Central memory CD4-positive, alpha-beta T cell (primary cell): ENCODE measurements at places on chromosomes 2 and 18.
A peak's percentile ranks its signal among the peaks of the same experiment; 100 is the strongest.

- DNase-seq: no peak
These were observed 31.7 kb downstream of the TMEM178A start for GRCh38 chr2:39697454-39697853.

DNA sequence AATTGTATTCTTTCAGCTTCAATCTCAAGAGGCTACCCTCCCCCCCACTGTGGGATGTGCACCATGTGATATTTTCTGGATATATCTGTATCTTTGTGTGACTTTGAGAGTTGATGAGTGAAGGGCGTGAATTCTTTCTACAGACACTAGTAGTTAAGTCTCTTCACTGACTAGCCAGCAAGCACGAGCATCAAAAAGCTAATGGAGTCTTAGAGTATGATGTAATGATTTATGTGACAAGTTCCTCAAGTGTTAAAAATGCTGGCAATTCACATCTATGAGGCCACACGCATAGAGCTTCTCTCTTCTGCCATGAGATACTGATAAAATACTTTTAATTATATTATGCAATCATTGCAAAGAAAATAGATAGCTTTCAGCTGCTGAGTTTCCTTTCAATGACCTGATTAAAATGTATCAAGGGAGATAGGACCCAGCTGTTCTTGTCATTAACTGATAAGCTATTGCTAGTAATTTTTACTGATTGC, 304.8 kb downstream of the TRIB2 start:
- DNase-seq: no peak

GRCh38 chr18:48622911-48623431, 84.1 kb downstream of the CTIF start:
- DNase-seq: no peak

DNA sequence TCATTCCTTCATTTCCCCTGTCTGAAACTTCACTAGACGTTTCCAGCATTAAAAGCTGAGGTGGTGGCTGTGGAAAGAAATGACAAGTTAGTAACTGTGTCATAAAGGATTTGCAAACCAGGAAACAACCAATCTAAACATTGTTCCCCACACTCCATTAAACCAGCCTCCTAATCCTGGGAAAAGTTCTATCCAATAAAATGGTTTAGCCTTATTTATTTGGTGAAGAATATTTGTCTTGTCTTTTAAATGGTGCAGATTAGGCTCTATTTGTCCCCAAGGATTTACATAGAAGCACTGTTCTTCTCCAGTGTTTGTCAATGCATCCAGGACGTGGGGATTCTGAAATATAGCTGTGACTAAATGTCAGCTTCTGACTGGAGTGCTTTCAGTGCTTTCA, 10.5 kb upstream of the DPP4 start:
- no peak for DNase-seq

GRCh38 chr2:11762031-11762430, 15.6 kb downstream of the LPIN1 start:
- DNase-seq: no peak

- peak; percentile 20 for DNase-seq
These were observed 18.6 kb upstream of the MRPL19 start for GRCh38 chr2:75627902-75628504.

DNA sequence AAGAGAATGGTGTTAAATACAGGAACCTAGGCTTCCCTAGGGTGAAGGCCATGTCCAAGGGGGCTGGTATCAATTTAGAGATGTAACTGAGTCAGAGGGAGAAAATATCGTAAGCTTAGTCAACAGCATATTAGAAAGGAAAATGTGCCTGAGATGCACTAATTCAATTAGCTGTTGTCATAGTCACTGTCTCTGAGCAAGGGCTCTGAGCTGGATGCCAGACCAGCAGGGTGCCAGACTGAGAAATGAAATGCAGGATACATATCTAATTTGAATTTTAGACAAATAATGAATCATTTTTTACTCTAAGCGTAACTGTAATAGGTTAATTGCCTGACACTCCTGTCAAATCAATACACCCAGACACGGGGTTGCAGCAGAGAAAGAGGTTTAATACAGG, 11.4 kb upstream of the SLC35F6 start:
- no peak for DNase-seq

DNA sequence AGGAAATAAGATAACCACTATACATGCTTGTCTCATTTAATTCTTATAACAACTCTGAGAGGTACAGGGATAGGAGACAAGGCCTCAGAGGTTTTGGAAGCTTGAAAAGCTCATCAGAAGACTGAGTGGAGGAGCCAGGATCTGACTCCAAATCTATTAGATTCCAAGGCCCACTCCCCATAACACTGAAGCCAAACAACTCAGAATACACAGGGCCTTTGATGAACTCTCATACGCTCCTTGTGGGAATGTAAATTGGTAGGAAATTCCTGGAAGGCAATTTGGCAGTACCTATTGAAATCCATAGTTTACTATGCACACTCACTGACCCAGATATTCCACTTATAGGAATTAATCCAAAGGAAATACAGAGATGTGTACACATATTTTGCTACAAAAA, 27.9 kb downstream of the WIPF1 start:
- no peak for DNase-seq

DNA sequence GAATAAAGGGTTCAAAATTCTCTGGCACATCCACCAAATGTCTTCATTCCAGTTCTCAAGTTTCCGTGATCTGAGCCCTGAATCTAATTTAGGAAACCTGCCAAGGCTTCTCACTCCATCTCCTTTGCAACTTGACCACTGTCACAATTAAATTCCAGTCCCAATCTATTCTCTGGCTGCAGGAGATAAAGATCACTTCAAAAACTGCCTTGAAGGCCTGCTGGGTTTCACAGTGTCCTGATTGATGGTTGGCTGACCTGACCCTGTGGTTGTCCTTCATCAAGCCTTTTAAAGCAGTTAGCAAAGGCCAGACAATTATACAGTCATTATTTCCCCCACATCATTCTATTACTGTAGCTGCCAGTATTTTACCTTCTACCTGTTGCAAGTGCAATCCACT, 60.3 kb upstream of the DNAJC10 start:
- no peak for DNase-seq

GRCh38 chr2:193250389-193250788, 1055.7 kb upstream of the TMEFF2 start:
- no peak for DNase-seq

- no peak for DNase-seq
These were observed 36.6 kb upstream of the CETN1 start for GRCh38 chr18:543447-544078.

DNA sequence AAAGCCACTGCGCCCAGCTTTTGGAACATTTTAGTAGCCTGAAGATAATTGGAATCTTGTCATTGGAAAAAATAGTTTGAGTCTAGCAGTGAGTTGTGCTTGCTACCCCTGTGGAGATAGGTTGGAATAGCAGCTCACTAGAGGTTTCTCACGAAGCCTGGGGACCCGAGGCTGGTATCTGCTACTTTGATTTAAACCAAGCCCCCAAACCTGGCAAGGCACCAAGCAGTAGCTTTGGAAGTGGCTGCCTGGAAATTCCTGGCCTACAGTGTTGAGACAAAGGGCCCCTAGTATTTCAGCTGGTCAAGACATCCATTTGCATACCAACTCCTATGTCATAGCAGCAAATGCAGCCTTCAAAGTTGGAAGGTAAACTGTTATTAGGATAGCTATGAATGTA, 42.1 kb downstream of the NOP58 start:
- no peak for DNase-seq

GRCh38 chr2:120235681-120236080, 12.5 kb upstream of the TMEM185B start:
- no peak for DNase-seq

DNA sequence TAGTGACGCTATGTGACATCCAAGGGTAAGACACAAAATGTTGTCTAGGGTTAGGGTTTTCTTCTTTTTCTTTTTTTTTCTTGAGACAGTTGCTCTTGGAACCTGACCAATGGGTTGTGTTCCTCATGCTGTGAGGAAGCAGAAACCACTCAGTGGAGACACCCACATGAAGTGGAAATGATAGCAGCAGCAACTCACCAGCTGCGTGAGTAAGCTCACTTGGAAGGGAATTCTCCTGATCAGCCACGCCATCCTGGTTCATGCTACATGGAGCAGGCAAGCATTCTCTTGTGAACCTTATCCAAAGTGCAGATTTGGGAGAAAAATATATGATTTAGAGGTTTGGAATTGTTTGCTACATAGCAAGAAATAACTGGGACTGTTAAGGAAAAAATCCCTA, 863.7 kb downstream of the EPHA4 start:
- DNase-seq: no peak

GRCh38 chr18:4236940-4237663, 218.0 kb downstream of the DLGAP1 start:
- DNase-seq: no peak

- no peak for DNase-seq
These were observed 2.0 kb downstream of the ZNF638 start for GRCh38 chr2:71333619-71334018.

DNA sequence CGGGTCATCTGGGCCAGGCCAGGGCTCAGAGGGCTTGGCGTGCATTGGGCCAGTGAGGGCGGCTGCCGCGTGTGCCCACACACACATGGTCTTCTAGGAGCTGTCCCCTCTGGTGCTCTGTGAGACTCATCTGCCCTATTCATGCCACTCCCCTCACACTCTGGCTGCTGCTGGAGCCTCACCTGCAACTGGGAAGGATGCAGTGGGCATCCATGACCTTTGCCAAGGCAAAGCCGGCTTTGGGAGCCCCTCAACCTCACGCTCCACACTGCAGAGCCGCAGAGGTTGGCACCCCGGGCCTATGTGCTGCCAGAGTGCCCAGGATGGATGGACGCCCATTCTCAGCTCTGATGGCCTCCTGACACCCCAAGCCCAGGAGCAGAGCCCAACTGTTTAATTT, 330.2 kb upstream of the SALL3 start:
- DNase-seq: no peak

DNA sequence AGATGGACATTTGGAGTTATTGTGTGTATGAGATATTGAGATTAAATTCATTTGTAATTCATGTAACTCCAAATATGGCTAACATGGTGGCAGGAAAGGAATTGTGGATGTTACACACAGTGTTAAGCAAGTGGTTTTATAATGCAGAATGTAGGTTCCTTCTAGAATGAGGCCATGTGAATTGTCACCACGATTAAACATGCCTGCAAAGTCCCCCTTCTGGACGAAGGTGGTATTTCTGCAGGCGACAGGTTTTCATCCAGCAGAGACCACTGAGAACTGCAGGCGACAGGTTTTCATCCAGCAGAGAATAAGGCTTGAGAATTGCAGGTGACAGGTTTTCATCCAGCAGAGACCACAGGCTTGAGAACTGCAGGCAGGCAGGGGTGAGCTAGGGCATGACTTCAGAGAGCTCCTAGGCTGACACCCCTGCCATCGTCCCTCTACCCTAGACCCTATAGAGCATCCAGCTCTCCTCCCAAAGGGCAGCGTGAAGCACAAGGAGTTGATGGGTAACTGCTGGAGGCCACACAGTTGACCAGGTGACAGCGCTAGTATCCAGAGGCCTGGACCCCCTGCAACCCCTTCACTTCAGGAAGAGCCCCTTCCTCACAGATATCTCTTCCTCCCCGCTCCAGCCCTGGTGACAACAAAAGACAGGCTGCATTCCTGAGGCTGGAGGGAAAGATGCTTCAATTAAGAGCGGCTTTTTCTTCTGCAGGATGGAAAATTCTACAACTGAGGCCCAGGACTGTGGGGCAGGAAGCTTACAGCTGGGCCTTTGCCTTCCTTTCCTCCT, 175.8 kb downstream of the LOXHD1 start:
- peak; percentile 24 for DNase-seq

- DNase-seq: peak; percentile 69
These were observed 14.5 kb downstream of the EPC2 start for GRCh38 chr2:148658807-148659722.

DNA sequence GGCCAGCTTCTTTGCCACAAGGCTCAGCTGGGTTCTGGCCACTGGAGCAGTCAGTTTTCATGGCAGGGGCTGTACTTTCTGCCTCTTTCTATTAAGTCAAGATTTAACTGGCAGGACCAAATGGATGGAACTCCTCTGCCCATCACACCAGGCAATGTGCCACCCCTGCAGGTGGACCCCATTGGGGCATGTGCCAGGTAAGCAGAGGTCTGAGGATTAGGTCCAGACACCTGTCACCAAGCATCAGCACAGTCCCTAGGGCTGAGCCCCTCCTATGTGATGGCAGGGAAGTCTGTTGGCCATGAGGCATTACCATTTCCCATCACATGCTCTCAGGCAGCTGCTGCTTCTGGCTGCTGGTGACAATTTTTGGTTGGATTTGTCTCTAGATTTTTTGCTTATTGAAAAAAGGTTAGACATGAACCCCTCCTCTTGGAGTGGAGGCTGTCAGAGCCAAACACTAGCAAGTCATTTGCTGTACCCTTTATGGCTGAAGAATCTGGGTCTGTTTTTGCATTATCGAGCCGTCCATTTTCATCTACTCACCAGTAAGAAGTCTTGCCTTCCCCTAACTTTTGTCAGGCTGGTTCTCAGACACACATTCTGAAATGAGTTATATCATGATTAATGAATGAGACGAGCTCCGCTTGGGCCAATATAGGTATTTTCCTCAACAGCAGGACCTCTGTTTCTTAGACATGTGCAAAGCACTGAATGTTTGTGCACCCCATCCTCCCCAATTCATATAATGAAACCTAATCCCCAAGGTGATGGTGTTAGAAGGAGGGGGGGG, 328.0 kb downstream of the TSN start:
- DNase-seq: no peak

DNA sequence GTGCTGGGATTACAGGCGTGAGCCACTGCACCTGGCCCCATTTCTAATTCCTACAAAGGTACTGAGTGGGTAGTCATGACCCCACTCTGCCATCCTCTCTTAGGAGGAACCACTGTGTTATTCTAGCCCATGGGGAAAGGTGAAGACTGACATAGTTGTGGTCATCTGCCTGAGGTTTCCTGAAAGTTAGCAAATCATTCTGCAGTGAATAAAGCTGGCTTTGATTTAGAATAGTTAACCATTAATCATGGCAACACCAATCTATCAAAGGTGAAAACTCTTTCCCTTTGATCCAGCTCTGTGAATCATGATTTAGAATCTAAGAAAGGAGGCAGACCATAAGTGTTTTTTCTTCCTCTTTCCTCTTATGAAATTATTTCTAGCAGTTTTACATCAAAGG, 50.8 kb downstream of the SUMO1 start:
- no peak for DNase-seq

DNA sequence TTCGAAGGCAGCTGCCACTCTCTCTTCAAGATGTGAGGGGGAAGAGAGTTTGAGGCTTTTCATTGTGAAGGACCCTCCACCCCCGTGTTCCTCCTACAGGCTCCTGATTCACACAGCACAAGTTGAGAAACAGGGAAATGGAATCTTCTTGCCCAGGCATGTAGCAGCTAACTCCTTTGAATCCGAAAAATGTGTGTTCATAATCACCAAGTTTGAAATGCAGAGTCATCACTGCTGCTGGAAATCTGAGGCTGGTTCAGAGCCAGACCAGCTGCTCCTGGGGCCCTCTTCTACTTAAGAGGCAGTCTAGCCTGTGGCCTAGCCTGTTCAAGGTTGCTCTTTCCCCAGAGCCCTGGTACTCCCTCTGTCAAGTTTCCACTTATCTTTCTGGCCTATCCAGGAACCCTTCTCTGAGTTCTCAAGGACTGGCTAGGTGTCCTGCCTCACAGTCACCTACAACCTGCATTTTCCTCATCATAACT, 166.4 kb downstream of the TMEM247 start:
- no peak for DNase-seq
